ENCODE measurements at places on chromosomes 5 and 9.

DNA sequence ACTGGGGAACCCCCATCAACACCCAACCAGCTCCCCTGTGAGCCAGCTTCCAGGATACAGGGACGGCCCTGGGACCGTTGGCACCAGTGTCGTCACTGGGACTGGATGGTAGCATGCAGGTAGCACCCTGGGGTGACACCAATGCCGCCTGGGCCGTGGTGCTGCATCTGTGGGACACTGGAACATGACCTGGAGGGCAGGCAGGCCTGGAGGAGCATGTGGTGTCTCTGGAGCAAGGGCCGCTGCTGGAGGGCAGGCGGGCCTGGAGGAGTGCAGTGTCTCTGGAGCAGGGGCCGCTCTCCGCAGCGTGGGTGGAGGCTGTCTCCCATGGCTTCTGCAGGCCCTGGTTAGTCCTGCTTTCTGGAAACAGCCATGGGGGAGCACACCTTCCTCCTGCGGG is 13.1 kb downstream of the LPCAT1 start:
- DNase-seq, result peak; percentile 42

GRCh38 chr5:65478336-65478735 is 3.4 kb downstream of the ADAMTS6 start:
- no peak for DNase-seq

DNA sequence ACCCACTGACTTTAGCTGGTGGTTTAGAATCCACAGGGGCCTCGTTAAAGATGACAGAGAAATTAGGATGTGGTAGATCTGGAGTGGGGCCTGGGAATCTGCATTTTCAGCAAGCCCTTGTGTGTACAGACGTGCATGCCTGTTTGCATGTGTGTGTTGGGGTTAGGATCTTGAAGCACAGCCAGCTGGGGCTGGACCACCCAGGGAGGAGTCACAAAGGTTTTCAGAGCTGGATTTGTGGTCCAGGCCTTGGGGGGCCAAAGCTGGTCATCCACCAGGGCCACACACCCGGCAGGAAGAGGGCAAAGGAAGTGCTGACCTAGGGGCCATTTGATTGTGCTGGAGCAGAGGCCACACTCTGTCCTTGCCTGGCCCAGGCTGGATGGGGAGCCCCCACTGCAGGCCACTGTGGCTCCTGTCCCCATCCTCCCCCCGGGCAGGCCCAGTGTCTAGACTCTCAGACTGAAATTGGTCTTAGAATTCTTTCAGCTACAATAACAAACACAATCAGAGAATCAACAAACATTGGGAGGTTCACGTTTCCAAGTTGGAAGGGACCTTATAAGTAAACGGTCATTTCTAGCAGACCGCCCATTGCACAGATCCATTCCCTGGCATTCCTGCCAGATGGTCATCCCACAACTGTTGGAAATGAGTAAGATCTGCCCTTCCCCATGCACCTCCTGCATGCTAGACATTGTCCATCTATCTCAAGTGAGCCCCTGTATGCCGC is 10.3 kb downstream of the CDX1 start:
- no peak for DNase-seq

DNA sequence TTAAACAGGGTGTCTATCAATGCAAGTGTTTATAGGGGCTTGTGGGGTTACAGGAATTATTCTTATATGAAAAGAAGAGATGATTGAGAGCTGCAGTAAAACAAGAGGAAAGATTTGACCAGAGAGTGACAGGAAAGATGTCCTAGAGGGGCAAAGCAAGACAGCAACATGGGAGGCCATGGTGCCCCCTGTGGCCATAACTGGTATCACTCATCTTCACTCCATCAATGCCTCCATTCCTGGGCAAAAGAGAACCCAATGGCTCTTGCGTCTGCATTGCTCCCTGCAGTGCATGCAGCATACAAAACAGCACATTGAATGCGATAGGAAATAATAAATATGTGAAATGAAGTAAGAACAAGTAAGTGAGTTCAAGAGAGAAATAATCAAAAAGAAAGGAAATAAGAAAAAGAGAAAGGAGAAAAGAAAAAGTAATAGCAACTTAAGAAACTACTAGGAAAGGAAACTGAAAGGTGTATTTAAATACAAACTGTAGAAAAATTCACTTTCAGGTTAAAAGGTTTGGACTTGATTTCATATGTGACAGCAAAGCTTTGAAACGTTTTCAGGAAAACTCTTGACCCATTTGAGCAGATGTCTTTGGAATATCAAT is 206.6 kb downstream of the SEMA5A start:
- DNase-seq, result no peak

DNA sequence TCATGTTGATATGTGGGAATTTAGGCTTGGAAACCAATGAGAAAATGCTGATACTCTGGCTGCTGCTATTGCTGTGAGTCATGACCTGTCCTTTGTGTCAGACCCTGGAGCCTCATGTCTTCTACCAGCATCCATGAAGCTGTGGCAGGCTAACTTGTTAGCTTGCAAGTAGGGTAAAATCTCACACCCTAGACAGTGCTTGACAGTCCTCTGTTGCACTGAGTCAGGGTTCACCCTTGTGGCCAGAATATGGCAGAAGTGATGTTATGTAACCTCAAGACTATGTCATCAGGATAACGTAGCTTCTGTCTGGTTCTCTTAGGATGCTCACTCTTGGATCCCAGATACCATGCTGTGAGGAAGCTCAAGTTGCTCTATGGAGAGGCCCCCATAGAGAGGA is 110.8 kb downstream of the LHX2 start:
- DNase-seq, result no peak

GRCh38 chr9:21294904-21295538 is 10.1 kb downstream of the IFNA5 start:
- DNase-seq, result no peak

DNA sequence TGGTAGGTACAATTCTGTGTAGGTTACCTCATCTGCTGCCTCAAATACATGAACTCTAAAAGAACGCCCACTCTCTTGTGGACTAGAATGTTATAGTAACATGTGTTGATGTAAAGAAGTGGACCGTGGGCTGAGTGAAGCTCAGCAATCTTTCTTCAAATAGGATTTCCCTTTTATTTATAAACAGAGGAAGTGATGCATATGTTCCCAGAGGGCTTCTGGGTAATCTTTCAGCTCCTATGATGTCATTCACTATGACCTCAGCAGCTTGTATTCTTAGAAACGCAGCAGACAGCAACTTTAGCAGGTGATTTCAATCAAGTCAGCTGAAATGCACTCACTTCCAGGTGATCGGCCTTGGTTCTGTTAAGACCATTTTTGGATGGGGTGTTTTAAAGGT is 14.4 kb downstream of the F2RL2 start:
- no peak for DNase-seq

DNA sequence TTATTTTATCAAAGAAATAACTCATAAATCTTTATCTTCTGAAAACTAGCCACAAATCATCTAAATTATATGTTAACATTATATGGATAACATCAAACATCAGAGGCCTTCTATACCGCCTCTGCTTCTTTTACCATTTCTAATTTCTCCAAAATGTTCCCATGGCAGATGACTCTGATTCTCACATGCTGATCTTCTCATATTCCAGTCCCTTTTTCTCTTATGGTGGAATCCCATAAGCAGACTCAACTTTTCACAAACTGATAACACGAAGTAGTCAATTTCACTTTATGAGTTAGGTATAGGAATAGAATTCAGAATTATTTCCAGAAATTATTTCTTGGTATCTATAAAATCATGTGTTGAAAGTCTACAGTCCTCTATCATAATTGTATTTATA is 212.3 kb downstream of the ENC1 start:
- DNase-seq, result no peak
